ENCODE measurements at places on chromosomes 1 and 21. TPM values are rescaled to one million over a fixed set of nuclear protein-coding genes. Genes with fewer than 3 reads are reported as not detected.

The TMEM79 gene
- total RNA-seq: 1.3 TPM

The KIF21B gene
- 0.59 TPM for total RNA-seq

The CR1 gene
- not detected for total RNA-seq

The SYT14 gene
- 0.89 TPM for total RNA-seq

The OR2AJ1 gene
- not detected for total RNA-seq

The CTSK gene
- 5.0 TPM for total RNA-seq

The CFAP45 gene
- total RNA-seq: 0.55 TPM

The NT5C1A gene
- not detected for total RNA-seq

The TMCC2 gene
- total RNA-seq: 4.5 TPM

The GJA8 gene
- total RNA-seq: not detected

The C1orf210 gene
- total RNA-seq: not detected

The RAB29 gene
- 23.2 TPM for total RNA-seq

The EXO1 gene
- total RNA-seq: 7.9 TPM

The RUSC1 gene
- 19.1 TPM for total RNA-seq

The TMPRSS15 gene
- total RNA-seq: not detected

The FMO3 gene
- not detected for total RNA-seq

The RBP7 gene
- not detected for total RNA-seq

The IL10 gene
- not detected for total RNA-seq

The TBX19 gene
- total RNA-seq: 0.60 TPM

The GPX7 gene
- 19.3 TPM for total RNA-seq

The ELAPOR1 gene
- total RNA-seq: 0.89 TPM

The MRPS6 gene
- total RNA-seq: 11.9 TPM

The S100A3 gene
- 1.4 TPM for total RNA-seq

The PLA2G2F gene
- total RNA-seq: not detected

The LYSMD1 gene
- total RNA-seq: 4.8 TPM

The ANGEL2 gene
- 46.9 TPM for total RNA-seq

The OR2G6 gene
- total RNA-seq: not detected

The DAB1 gene
- total RNA-seq: under 0.01 TPM

The BARHL2 gene
- not detected for total RNA-seq

The SLC44A3 gene
- 0.65 TPM for total RNA-seq

The SLAMF6 gene
- total RNA-seq: not detected

The FCRL6 gene
- total RNA-seq: not detected

The DMRTA2 gene
- total RNA-seq: 0.05 TPM

The FAM72A gene
- total RNA-seq: 2.1 TPM

The ESPN gene
- total RNA-seq: 0.05 TPM

The KRTAP13-2 gene
- total RNA-seq: not detected

The PCP4 gene
- not detected for total RNA-seq

The HFM1 gene
- total RNA-seq: 0.23 TPM

The GJA9 gene
- not detected for total RNA-seq

Measured in smooth muscle cell of the umbilical artery (primary cell).